ENCODE measurements at places on chromosomes 3 and 15. TPM values are rescaled to one million over a fixed set of nuclear protein-coding genes. Genes with fewer than 3 reads are reported as not detected.

PTH1R gene
- 0.77 TPM for total RNA-seq

PLXNB1 gene
- 57.5 TPM for total RNA-seq

NUP210 gene
- total RNA-seq, result not detected

TMEM40 gene
- total RNA-seq, result not detected

DPPA2 gene
- not detected for total RNA-seq

CCDC13 gene
- total RNA-seq, result 0.95 TPM

Measured in bronchial smooth muscle cell (primary cell).